ENCODE measurements at places on chromosomes 5 and 9.

DNA sequence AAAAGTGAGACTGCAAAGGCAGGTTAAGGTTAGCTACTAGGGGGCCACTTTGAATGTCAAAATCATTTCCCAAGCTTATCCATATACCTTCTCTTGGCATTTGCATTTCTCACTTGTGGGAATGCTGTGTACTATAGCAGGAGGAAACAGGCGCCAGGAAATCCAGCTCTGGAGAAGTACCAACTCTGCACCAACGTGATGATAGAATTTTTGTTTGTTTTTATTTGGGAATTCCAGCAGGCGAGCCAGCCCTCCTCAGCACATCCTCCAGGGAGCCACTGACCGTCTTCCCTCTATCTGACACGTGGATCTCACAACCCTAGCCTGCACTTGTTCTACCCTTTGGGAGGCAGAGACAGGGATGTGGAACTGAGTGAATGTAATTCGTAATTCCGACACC lies 318.0 kb downstream of the ACTL7B start:
- DNase-seq = no peak

DNA sequence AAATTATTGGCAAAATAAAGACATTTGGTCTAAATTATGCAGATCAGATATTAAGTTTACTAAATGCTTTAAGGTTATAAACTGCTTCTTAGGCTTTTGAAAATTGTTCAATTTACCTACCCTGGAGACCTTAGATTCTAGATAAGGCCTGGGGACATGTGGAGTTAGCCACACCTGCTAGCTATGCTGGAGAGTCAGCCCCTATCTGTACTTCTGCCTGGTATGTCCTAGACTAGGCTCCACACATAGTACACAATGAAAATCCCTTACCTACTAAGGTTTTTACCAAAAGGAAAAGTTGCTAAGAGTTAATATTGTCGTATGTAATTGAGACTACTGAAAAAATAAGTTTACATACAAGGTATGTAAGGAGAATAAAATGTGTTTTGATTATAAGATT lies 49.8 kb upstream of the DMAC1 start:
- DNase-seq = no peak

DNA sequence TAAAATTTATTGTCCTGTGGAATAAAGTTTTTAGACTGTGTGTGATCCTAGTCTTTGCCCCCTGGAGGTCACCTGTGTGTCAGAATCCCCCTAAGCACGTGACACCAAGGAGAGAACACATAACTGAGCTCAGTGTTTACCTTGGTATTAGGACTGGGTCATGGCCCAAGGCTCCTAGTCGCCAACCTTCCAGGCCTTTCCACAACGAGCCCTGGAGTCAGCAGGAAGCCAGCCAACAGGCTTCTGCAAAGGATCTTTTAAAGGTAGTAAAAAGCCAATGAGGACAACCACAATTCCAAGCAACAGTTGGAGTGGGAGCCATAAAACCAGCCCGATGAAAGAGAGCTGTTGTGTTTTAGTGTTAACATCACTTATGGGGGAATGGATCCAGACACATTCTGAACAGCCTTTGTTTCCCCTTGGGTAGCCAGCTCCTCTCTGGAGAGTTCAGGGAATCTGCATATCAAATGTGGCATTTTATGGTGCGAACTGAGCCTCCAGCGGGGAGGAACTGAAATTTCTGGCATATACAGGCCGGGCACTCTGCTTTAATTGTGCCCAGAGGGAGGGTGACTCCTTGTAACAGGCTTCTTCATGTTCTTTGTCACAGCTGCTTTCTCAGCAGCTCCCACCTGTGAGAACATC lies 239.9 kb downstream of the FSTL4 start:
- DNase-seq = no peak

GRCh38 chr5:147427521-147428401 lies 82.1 kb downstream of the DPYSL3 start:
- no peak for DNase-seq

- DNase-seq = no peak
Measured at GRCh38 chr5:135030956-135031812, 2.8 kb downstream of the PITX1 start.

GRCh38 chr9:69186841-69187611 lies 12.9 kb downstream of the TJP2 start:
- DNase-seq = no peak

Data from H54 (cell line).